Activated CD4-positive, alpha-beta T cell treated with anti-CD3 and anti-CD28 coated beads, Interleukin-2, amount 50 U/mL, for 24 hours (primary cell): ENCODE measurements at places on chromosomes 11 and 22.

GRCh38 chr11:102026217-102026616, 21.0 kb upstream of the CFAP300 start:
- DNase-seq: no peak

- DNase-seq: no peak
Measured at GRCh38 chr22:44937216-44937615, 72.6 kb downstream of the PHF21B start.

GRCh38 chr11:125348674-125349309, 147.3 kb downstream of the FEZ1 start:
- DNase-seq: no peak

- DNase-seq: no peak
Measured at GRCh38 chr11:19429108-19429760, 188.5 kb upstream of the E2F8 start.

GRCh38 chr22:49011379-49011768, 816.3 kb downstream of the BRD1 start:
- no peak for DNase-seq

DNA sequence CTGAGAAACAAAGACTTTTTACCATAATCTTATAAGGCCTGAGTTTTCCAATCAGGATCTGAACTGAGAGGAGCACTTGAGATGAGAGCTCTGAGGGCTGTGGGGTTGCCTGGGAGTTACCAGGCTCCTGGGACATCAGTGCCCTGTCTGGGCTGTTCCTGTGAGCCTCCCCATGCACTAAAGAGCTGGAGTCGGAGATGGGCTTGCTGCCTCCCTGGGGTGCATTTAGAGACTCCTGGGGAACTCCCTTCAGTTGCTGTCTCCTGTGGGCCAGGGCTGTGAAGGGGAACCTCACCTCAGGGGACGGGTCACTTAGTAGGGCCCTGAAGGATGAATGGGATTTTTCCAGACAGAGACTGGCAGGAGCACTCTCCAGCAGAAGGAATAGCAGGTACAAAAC, 33.3 kb downstream of the KCNC1 start:
- DNase-seq: no peak

DNA sequence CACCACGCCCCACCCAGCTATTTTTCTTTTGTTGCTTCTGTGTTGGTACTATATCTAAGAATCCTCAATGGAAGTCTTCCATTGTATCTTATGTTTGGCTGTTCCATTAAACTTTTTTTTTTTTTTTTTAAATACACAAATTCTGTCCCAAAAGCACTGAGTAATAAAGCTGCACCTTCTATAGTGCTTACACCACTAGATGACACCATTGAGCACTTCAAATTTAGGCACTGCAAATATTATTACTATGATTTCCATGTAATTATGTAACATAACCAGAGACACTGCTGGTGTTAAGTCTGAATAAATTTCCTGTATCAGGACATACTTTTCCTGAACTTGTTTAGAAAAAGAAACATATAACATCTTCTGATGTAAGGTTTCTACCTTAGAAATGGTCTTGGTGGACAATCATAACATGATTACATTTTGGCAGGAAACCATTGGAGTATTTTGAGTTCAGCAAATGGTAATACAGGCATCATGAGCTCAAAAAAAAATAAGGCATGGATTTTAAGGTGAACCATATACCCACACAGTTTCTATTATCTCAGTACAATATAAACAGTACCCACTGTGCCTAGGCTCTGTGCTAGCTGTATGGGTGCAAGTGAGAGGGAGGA, 110.5 kb downstream of the ATG16L2 start:
- DNase-seq: no peak
